ENCODE measurements at places on chromosomes 16 and 17.

DNA sequence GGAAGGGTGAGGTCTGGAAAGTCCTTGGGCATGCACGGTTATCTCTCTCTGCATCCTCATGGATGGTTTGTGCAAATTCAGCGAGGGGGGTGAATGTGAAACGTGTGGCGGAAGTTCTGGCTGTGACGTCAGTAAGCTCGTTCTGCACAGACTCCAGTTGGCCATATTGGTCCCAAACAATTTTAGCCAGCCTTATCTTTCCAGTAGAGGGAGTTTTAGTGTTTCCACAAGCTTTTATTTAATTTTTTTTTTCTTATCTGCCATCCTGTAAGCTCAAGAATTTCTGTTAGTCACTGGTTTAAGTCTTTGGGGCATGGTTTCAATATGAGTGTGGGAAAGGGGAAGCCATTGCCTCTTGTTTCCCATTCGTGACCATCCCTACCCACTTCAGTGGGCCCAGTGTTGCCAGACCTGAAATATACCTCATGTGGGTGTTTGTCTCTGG, 39.0 kb downstream of the HLF start:
- no peak for DNase-seq

DNA sequence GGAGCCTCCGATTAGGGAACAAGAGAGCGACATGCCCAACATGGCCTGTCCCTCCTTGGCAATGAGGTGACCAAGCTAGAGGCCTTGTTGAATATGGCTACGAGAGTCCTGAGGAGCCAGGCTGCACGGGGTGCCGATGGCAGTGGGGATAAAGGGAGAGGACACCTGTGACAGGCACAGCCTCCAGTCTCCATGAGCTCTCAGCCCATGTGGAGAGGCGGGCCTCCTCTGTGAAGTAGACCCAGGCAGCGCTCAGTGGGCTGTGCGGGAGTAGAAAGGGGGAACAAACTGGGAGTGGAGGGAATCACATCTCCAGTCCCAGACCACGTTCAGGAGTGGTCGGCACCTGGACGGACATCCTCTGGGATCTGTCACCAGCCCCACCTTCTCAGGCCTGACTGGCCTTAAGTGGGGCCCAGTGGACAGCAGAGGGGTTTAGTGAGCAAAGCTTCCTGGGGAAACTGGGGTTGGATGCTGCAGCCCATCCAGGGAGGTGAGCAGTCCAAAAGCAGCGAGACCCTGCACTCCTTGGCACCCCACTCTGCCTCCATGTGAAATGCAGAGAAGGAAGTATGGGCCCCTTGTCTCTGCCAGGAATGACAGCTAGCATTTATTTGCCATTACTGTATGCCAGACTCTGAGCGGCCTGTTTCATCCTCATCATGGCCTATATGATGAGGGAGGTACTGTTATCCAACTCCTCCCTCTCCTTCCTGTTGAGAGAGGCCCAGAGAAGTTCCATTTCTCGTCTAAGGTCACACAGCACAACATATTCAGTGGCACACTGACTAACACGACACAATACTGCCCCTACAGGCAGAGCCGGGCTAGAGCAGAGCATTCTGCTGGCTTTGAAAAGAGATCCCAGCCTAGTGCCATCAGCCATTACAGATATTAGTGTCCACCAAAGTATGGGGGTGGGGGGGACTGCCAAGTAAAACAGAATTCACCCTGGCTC, 4.5 kb upstream of the TMEM92 start:
- peak; percentile 70 for DNase-seq

GRCh38 chr16:31265329-31266245, 5.8 kb downstream of the ITGAM start:
- no peak for DNase-seq

DNA sequence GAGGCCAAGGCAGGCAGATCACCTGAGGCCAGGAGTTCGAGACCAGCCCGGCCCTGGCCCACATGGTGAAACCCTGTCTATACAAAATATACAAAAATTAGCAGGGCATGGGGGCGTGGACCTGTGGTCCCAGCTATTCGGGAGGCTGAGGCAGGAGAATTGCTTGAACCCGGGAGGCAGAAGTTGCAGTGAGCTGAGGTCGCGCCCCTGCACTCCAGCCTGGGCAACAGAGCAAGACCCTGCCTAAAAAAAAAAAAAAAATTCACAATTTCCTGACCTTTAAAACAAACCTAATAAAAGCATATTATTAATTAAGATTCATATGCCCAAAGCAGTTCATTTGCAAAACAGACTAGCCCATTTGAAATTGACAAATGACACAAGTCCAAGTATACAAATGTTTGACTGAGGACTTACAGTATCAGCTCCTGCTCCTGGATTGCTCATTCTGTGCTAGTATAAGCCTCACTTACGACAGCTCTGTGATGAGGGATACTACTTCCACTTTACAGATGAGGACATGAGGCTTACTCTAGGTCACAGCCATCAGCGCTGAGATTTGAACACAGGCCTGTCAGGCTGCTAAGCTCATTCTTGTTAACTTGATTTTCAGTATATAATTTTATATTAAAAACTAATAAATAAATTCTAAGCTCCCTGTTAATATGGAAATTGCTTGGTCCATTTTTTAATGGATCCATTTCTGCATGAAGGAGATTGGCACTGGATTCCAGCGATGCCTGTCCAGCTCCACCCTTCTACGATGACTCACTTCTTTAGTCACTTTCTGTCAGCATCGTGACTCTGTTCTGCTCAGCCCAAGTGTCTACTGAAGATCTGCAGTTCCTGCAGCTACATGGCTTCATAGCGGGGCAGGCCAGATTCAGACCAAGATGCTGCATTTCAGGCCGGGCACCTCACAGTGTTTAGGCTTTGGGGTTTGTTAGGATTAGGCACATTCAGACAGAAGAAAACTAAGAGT, 88.2 kb downstream of the WDR59 start:
- peak; percentile 71 for DNase-seq

- no peak for DNase-seq
Observed at GRCh38 chr16:506246-506546, 21.3 kb upstream of the CAPN15 start.

DNA sequence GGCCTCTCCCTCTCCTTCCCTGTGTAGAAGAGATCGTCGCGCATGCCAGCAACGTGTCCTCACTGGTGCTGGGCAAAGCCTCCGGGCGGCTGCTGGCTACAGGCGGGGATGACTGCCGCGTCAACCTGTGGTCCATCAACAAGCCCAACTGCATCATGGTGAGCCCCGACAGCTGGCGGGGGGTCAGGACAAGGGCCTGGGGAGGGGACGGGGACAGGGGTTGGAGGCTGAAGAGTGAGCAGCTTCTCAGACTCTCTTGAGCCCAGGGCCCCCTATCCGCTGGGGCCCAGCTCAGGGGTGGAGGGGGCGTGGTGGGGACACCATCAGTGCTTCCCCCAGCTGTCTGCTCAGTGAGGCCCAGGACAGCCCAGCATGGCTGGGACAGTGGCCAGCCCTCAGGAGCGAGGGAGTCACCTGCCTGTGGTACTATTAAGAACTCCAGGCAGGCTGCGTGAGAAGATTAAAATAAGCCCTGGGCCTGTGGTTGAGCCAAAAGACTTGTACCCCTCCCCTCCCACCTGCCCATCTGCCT, 6.2 kb downstream of the KATNB1 start:
- DNase-seq = no peak

GRCh38 chr17:9001559-9001958, 19.8 kb upstream of the NTN1 start:
- no peak for DNase-seq

- peak; percentile 59 for DNase-seq
Observed at GRCh38 chr16:66954097-66954659, 6.9 kb upstream of the CES3 start.

DNA sequence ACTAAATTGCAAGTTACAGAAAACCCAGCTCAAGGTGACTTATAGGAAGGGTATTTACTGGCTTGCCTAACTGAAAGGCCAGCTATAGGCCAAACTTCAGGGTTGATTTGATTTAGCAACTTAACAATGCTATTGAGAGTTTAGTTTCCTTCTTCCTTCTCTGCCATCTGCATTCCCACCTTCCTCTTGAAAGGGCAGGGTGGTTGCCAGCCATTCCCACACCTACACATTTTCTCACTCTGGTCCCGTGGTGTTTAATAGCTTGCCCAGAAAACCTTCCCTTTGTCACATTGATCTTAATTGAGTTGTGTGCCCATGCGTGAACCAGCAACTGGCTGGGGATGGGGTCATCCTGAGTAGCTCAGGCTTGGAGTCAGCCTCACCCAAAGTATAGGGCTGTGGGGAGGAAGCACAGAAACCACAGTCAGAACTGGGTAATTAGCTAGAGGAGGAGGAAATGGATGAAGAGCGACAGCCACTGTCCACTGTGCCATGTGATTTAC, 194.7 kb downstream of the SPECC1 start:
- no peak for DNase-seq

- DNase-seq = no peak
Observed at GRCh38 chr16:27776556-27777225, 226.7 kb downstream of the KATNIP start.
